Neural progenitor cell (in vitro differentiated cells): ENCODE measurements at places on chromosomes 6 and 20. TPM values are rescaled to one million over a fixed set of nuclear protein-coding genes. Genes with fewer than 3 reads are reported as not detected.

Gene TPX2
- total RNA-seq, result 226 and 278 TPM in 2 replicates

Gene CFAP206
- total RNA-seq, result 0.52 and 0.53 TPM in 2 replicates

Gene MDC1
- 22.6 and 29.5 TPM in 2 replicates for total RNA-seq

Gene AGPAT1
- total RNA-seq, result 46.9 and 105 TPM in 2 replicates

Gene POU3F2
- 8.8 and 12.2 TPM in 2 replicates for total RNA-seq

Gene TFAP2C
- 0.60 and 1.1 TPM in 2 replicates for total RNA-seq

Gene TAF11
- total RNA-seq, result 51.8 and 75.0 TPM in 2 replicates

Gene RNF182
- 10.3 and 15.3 TPM in 2 replicates for total RNA-seq

GRCh38 chr6:110534731-110535492 is 58.5 kb upstream of the SLC22A16 start:
- no peaks in the 10 kb centered on the region for H3K36me3 ChIP-seq
- peaks cover 8% of the 10 kb centered on the region for H3K4me1 ChIP-seq
- no peak for DNase-seq
- H3K27ac ChIP-seq, result no peak overlapping the region
- H3K27me3 ChIP-seq, result no peaks in the 10 kb centered on the region

GRCh38 chr6:125421836-125422235 is 120.1 kb upstream of the HDDC2 start:
- H3K4me1 ChIP-seq, result peaks cover 16% of the 10 kb centered on the region
- no peaks in the 10 kb centered on the region for H3K36me3 ChIP-seq
- H3K4me3 ChIP-seq, result peak overlapping the region; percentile 0
- H3K27ac ChIP-seq, result no peak overlapping the region
- no peaks in the 10 kb centered on the region for H3K27me3 ChIP-seq

DNA sequence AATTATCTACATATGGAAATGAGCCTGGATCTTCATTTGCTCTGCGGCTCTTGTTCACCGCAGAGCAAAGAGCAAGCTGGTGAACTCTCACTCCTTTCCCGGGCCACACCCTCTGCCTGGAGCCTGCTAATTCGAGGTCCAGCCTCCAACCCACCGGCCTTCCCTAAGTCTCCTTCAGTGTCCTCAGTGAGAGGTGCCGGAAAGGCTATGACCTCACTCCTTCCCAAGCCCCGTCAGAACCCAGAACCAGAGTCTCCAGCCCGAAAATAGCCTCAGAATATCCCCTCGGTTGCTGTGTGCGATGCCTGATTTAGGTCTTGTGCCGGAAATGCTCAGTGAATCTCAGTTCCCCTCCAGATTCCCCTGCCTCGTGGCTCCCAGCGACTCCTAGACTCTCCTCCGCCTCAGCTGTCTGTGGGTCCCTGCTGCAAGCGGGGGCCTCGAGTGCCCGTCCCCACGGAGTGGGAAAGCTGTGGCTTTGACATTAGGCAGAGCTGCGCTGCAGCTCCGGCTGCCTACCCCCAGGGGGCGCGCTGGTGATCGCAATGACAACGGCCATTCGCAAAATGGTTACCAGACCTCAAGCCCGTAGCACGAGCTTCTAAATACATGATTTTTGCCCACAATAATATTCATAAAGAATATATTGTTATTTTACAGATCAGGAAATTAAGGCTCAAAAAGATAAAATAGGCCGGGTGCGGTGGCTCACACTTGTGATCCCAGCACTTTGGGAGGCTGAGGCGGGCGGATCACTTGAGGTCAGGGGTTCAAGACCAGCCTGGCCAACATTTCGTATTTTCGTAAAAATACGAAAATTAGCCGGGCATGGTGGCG is 4.1 kb upstream of the BNIP5 start:
- DNase-seq, result peak; percentile 82
- H3K36me3 ChIP-seq, result no peaks in the 10 kb centered on the region
- peak overlapping the region; percentile 15 for H3K4me3 ChIP-seq
- H3K4me1 ChIP-seq, result peaks cover 1% of the 10 kb centered on the region
- no peak overlapping the region for H3K27ac ChIP-seq
- peaks cover 29% of the 10 kb centered on the region for H3K27me3 ChIP-seq

GRCh38 chr6:129331450-129332138 is 378.4 kb downstream of the ARHGAP18 start:
- no peak overlapping the region for H3K27ac ChIP-seq
- no peak for DNase-seq
- peaks cover 6% of the 10 kb centered on the region for H3K4me1 ChIP-seq
- H3K27me3 ChIP-seq, result no peaks in the 10 kb centered on the region

- peaks cover 3% of the 10 kb centered on the region for H3K27me3 ChIP-seq
- no peak overlapping the region for H3K4me3 ChIP-seq
- H3K36me3 ChIP-seq, result no peaks in the 10 kb centered on the region
Observed at GRCh38 chr20:46558511-46558959, 8.1 kb upstream of the OCSTAMP start.

DNA sequence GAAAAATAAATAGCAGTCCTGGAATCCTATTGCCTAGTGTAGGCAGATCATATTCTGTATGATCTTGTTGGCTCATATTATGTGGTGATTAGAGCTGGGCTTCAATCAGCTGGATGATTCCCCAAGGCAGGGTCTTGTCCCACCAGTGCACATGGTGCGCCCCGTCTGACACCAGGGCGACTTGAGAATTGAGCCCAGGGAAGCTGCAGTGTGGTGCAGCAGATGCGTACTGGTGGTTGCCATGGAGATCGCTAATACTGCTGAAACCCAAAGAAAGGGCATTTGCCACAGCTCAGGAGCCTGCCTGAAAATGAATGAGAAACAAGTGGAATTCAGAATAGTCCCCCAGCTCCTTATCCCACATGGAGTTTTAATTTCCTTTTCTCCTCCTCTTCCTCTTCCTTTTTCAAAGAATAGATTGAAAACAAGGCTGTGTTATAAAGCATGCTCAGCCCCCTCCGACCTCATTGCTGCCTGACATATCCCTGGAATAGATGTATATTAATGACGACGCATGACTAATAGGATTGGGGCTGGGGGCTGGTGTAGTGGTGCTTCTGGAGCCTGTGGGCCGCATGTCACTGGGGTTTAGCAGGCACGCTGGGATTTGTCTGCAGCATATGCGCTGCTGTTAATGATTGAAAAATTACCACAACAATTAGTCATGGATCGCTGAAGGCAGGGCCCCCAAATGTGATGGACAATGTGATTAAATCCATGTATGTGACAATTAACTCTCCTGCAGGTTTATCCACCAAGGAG is 210.5 kb downstream of the FARS2 start:
- DNase-seq, result peak; percentile 95
- H3K27ac ChIP-seq, result peak overlapping the region; percentile 72
- H3K36me3 ChIP-seq, result no peaks in the 10 kb centered on the region
- H3K4me3 ChIP-seq, result peak overlapping the region; percentile 26

DNA sequence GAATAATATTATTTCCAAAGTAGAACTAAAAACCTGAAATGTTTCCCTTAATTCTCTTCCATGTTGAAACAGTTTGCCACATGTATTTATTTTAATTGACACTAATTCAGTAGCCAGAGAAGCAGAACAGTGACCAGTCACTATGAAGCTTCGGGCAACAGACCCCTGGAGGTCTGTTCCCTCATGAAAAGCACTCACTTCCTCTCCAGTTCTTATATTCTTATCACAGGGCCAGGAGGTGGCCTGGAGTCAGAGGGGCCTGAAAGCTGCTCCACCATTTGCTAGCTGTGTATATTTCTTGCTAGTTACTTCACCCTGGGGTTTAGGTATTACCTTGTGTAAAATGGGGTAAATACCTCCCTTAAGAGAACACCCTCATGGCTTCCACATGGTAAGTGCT is 49.1 kb downstream of the MAP7 start:
- H3K27me3 ChIP-seq, result no peaks in the 10 kb centered on the region
- DNase-seq, result no peak
- H3K4me1 ChIP-seq, result peaks cover 14% of the 10 kb centered on the region
- no peak overlapping the region for H3K4me3 ChIP-seq

GRCh38 chr6:33297956-33298772 is 578 bp downstream of the RGL2 start:
- H3K36me3 ChIP-seq, result no peaks in the 10 kb centered on the region
- no peaks in the 10 kb centered on the region for H3K27me3 ChIP-seq
- H3K4me1 ChIP-seq, result peaks cover 5% of the 10 kb centered on the region
- H3K27ac ChIP-seq, result no peak overlapping the region
- peak overlapping the region; percentile 90 for H3K4me3 ChIP-seq
- peak; percentile 86 for DNase-seq
